Immature natural killer cell (primary cell): ENCODE measurements at places on chromosomes 4 and X.

- no peak for DNase-seq
These were observed 289.9 kb upstream of the FAM241A start for GRCh38 chr4:111855308-111855707.

DNA sequence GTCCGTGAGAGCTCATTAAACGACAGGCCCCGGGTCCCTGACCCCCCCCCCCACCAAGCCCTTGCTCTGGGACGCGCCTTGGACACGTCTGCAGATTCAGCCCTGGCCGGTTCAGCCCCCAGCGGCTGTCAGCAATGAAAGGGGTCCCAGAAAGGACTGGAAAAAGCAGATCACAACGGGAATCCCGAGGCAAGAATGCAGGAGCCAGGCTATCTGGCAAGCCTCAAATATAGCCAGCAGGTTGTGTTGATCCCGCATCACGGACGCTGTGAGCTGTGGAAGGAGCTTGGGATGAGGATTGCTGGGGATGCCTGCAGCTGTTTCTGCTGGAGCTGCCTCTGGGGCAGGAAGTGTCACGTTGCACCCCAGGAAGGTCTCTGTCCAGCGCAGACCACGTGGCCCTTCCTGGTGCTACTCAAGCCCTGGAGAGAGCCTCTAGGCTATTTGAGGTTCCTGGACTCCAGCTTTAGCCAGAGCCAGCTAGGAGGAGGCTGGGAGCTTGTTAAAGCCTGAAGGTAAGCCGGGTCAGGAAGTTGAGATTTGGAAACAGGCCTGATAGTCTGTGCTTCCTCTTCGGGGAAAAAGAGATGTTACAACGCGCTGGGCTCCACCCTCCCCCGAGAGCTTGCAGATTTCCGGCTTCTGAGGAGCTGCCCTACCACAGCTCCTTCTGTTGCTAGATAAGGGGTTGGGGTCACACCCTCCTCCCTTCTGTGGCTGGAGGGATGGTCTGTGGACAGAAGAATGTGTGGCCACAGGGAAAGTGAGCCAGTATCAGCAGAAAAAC, 19.3 kb upstream of the CSF2RA start:
- DNase-seq, result peak; percentile 56

GRCh38 chr4:168769837-168770236, 240.2 kb downstream of the CBR4 start:
- no peak for DNase-seq

DNA sequence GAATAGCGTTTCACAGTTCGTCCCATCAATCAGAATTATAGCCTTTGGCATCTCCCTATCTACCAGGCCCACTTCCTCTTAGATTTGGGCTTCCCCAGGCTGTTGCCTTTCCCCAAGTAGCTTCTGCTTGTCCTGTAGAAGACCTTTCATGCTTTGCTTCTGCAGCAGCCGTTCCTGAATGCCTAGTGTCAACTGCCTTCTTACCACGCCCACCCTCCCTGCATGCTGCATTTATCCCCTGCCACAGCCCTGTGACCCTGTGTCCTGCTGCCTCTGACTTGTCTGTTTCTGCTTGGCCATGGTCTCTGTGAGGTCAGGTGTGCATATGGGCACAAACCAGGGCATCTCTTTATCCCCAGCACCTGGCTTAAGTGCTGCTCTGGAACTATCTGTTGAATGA, 56.3 kb downstream of the HTT start:
- DNase-seq, result no peak

GRCh38 chrX:40539214-40540142, 41.3 kb upstream of the ATP6AP2 start:
- peak; percentile 39 for DNase-seq
